Trophoblast cell (in vitro differentiated cells and primary cell): ENCODE measurements at places on chromosomes 5 and 9.

- no peak for DNase-seq
Measured at GRCh38 chr9:35470340-35470739, 19.6 kb upstream of the RUSC2 start.

GRCh38 chr5:77426670-77427069 lies 65.4 kb downstream of the WDR41 start:
- DNase-seq, result no peak

GRCh38 chr5:50791813-50792212 lies 125.4 kb downstream of the PARP8 start:
- DNase-seq, result no peak

DNA sequence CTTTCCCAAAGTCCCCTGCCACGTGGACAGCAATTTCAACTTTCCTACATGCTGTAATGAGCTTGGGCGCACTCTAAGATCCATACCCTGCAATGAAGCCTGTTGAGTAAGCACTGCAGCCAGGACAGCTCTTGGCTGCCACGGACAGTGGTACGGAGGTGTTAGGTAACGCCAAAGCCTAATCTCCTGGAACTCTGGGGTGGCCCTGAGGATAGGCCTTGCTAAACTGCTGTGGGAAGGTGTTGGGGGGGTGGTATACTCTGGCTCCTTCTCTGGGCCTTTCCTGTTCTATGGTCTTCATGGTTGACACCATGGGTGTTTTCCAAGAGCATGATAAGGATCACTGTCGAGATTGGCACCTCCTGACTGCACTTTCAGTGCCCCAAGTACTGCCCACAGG lies 66.4 kb upstream of the PITX1 start:
- no peak for DNase-seq

DNA sequence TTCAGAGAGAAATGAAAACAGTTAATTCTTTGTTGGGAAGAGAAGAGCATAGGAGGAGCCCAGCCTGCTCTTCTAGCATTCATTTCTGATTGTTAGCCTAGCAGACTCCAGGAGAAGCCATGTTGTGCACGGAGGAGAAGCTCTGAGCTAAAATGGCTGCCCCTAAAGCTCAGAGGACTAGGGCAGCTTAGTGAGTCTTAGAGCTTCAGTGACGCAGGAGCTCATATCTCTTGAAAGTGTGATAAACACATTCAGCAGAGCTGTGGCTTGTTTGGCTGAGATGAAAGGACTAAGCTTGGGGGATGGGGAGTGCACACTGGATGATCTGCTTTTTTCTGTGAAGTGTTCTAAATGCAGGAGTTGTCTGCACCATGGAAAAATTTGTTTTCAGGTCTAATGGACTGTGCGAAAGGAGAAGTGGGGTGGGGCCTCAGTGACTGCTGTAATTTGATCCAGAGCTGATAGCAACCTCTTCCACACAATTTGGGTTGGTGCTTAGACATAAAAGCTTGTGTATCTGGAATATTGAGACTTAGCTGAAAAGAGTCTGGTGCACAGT lies 58.5 kb downstream of the ZNF462 start:
- peak; percentile 41 for DNase-seq

- no peak for DNase-seq
Measured at GRCh38 chr5:91190314-91190690, 192.8 kb downstream of the ARRDC3 start.

DNA sequence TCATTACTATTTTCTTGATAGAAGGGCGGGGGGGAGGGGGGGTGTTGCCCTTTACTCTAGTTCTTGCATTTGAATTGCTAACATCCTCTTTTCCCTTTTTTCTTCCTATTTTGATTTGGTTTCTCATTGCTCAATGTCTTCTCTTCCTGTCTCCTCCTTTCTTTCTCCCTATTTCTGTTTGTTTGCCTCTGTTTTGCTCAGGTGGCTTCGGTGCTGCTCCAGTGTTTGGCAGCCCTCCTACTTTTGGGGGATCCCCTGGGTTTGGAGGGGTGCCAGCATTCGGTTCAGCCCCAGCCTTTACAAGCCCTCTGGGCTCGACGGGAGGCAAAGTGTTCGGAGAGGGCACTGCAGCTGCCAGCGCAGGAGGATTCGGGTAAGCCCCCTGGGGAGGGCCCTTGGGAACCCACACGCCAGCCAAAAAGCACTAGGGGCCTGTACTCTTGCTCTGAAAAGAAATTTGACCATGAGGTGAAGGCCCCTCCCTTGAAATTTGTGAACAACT lies 48.3 kb downstream of the FAM78A start:
- no peak for DNase-seq

GRCh38 chr9:131278702-131279111 lies 2.4 kb upstream of the FAM78A start:
- DNase-seq, result no peak

DNA sequence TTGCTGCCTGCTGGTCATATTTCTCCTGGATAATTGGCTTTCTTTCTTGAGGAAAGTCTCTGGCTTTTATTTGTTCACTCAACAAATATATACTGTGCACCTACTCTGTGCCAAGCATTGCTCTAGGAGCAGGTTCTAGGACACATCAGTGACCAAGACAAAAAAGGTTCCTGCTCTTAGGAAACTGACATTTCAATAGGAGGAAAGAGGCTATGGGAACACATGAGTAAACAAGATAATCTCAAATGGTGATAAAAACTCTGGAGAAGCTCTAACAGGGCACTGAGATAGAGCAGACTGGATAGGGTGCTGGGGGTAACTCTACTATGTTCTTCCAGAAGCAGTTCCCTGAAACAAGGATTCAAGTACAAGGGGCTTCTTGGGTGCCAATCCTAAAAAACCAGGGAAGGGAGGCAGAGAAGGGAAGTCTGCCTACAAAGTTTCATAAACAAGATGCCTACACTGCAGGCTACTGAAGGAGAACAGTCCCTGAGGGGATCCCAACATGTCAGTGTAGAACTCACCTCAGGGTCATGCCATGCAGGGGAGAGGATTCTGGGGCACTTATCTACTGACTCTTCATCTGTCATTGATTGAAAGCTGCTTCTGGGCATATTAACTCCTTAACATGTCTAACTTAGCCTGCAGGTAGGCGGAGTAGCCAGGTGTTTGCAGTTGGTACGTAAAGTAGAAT lies 181.3 kb downstream of the GRIA1 start:
- DNase-seq, result no peak

- DNase-seq, result peak; percentile 97
Measured at GRCh38 chr9:125536167-125536772, 170.7 kb downstream of the MAPKAP1 start.

DNA sequence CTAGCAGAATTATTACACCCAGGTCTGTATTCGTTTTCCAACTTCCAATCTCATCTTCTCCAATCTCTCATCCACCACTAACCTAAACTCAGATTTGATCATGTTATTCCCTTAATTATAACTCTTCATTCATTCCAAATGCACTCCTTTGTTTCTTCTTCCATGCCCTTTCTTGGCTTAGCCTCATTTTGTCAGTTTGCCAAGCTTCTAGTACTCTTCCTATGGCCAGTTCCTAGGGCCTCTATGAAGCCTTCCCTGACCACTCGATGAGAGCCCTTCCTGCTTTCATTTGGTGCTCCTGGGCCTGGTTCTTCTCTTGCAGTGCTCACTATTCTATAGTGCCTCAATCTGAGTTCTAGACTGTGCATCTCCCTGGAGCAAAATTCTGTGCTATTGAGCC lies 5.8 kb downstream of the FAM219A start:
- DNase-seq, result no peak

DNA sequence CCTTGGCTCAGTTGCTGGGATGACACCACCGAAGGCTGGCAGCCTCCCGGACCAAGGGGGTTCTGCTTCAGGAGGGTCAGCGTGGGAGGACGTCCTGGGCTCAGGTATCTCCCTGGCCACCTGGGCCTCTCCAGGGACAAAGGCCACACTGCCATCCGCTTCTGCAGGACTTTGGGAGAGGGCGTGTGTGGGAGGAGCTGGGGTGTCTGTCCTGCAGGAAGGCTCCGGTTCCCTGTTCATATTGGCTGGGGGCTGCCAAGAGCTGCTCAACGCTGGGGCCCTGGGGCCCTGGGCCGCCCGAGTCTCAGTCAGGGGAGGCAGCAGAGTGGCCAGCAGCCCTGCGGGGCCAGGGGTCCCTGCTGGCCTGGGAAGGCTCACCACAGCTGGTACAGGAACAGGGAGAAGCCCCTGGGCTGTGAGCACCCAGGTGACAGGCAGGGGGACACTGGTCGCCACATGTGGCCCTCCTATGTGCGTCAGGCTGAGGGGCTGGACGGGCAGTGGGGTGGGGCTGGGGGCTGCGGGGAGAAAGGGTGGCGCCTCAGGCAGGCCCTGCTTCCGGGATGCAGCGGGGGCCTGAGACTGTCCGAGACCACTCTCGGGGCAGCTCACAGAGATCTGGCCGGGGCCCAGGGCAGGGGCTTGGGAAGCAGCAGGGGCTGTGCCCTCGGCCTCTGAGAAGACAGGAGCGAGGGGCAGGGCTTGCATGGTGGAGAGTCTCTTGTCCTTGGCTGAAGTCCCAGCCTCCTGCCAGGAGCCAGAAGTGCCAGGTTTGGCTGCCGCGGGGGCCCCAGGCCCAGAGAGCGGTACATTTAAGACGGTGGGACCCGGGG lies 4.9 kb upstream of the CARD9 start:
- DNase-seq, result no peak

GRCh38 chr5:17620627-17621026 lies 10.4 kb downstream of the TAF11L12 start:
- no peak for DNase-seq

- no peak for DNase-seq
Measured at GRCh38 chr5:170382790-170383189, 6.4 kb downstream of the KCNMB1 start.

- no peak for DNase-seq
Measured at GRCh38 chr5:95667061-95667618, 15.7 kb downstream of the SPATA9 start.

DNA sequence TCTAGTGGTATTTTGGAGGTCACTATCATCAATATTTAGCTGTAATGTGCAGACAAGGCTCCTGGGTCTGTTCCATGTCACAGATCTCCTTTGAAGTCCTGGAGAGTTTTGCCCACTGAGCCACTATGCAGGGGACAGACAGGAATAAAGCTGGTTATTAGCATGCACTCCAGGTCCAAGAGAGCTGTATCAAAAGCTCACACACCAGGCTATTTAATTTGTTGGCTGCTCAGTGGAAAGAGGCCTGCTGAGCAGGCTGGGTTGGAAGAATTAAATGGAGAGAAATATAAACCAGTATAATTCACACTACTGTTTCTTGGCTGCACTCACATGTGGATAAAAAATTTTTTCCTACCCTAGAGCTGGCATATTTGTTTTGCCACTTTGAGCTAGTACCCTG lies 113.8 kb upstream of the TAF11L2 start:
- DNase-seq, result no peak

DNA sequence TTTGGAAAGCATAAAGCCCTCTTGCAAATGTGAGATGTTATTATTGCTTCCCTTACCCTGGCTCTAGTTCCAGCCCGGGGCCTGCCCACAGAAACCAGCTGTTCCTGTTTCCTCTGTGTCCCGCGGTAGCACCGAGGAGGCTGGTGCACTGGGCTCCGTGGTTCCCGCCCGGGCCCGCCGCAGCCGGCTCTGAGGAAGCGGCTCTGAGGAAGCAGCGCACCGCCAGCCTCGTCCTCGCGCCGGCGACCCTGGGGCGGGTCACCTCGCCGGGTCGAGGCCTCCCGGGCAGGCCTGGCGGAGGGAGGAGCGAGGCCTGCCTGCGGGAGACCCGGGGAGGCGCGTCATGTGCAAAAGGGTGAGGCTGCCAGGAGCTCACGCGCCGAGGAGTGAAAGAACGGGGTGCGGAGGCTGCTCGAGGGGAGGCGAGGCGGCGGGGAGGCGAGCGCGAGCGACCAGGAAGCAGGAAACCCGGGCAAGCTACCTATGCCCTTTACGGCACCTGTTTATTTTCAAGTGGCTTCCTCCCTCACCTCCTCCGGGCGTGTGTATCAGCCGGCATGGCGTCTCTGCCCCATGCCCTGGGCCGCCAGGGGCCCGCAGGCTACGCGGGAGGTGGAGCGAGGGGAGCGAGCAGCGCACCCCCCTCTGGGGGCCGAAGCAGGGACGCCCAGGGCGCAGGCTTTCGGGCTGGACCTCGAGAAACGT lies 61.3 kb upstream of the MEGF10 start:
- peak; percentile 73 for DNase-seq

DNA sequence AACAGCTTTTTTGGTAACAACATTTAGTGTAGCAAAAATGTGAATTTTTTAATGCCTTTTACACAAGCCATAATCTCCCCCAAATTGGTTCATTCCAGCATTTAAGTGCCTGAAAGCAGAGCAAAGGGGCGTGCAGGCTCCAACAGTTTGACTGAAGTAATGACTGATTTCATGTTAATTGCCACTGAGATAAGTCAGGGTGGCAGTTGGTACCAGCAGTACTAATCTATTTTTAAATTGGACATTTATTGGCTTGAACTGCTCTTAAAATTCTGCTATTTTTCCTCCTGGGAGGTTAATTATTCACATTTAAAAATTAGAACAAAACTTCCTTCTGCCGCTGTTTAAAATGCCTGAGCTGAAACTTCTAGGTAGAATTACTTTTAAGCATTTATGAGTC lies 12.4 kb downstream of the TMEM171 start:
- no peak for DNase-seq

- DNase-seq, result no peak
Measured at GRCh38 chr9:112765281-112765680, 14.7 kb downstream of the SNX30 start.

DNA sequence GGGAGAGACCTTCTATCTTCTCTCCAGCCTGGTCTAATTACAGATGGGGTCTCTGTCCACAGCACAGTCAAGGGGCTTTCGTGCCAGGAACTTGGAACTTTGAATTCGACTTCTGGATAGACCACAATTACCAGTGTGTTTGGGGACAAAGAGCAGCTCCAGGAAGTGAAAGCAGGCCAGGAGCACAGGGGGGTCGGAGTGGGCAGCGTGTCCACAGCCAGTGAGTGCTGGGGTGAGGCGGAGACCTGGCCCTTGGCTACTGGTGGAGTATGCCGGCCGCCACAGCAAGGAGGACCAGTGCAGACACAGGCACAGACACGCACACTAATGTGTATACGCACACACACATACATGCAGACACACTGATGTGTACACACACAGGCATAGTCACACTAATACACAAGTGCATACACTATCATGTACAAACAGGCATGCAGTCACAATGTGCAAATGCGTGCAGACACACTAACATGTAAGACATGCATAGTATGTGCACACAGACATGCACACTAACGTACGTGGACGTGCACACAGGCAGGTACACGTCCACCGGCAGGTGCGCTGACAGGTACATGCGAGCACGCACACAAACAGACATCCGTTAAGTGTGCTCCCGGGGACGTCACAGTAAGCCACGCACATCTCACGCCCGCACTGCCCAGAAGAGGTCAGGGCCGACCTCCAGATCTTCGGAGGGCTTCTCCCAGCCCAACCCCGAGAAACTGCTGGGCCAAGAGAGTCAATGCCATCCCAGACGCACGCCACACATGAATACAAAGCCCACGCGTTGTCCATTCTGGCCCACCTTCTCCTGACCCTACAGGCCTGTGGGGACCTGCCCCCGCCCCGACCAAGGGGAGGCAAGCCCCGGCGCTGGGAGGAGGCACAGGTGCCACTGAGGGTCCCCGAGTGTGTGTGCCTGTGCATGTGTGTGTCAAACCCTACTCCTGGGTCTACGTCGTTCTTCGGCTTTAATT lies 46.5 kb downstream of the NKD2 start:
- no peak for DNase-seq

DNA sequence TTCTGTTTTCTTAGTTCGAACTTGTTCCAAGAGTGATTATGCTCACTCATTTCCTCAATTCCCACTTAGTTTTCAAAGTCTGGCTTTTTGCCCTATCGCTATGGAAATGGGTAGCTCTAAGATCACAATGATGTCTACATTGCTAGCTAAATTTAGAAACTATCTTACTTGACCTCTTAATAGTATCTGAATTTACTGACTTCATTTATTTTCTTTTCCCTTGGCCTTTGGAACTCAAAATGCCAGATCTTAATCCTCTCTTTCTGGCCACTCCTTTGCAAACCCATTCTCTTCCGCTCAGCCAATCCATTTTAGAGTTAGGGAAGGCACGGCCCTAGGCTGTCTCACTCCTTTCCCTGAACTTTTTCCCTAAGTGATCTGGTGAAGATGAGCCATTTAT lies 137.0 kb downstream of the FER start:
- DNase-seq, result no peak
